Sigmoid colon (tissue), 7 donors: ENCODE measurements at places on chromosomes 3 and 15. TPM values are rescaled to one million over a fixed set of nuclear protein-coding genes. Genes with fewer than 3 reads are reported as not detected.

GOLGA6L10 gene
- polyA plus RNA-seq: 0.60 TPM

CNOT10 gene
- polyA plus RNA-seq: 18.6 TPM

PLA2G4F gene
- polyA plus RNA-seq: 28.8 TPM

MCF2L2 gene
- not detected for polyA plus RNA-seq

LTK gene
- polyA plus RNA-seq: 4.8 TPM

MKRN3 gene
- polyA plus RNA-seq: not detected

COL8A1 gene
- polyA plus RNA-seq: 0.60 TPM

RASL12 gene
- 1.8 TPM for polyA plus RNA-seq

C15orf62 gene
- polyA plus RNA-seq: not detected

TMEM42 gene
- polyA plus RNA-seq: 13.8 TPM

SLC51B gene
- 76.3 TPM for polyA plus RNA-seq

TAMM41 gene
- 14.1 TPM for polyA plus RNA-seq

GABRR3 gene
- polyA plus RNA-seq: not detected

ST8SIA2 gene
- polyA plus RNA-seq: not detected

SLC24A5 gene
- not detected for polyA plus RNA-seq

PDCD6IP gene
- polyA plus RNA-seq: 97.6 TPM

APEH gene
- polyA plus RNA-seq: 102 TPM

PRR20G gene
- polyA plus RNA-seq: not detected

MYL3 gene
- polyA plus RNA-seq: 11.8 TPM

GPR62 gene
- polyA plus RNA-seq: 0.03 TPM

KIF7 gene
- polyA plus RNA-seq: 0.60 TPM

KNG1 gene
- 1.2 TPM for polyA plus RNA-seq

RASGRF1 gene
- 0.46 TPM for polyA plus RNA-seq

PAQR9 gene
- not detected for polyA plus RNA-seq

MST1R gene
- 15.7 TPM for polyA plus RNA-seq

GASK1A gene
- 1.2 TPM for polyA plus RNA-seq

RTP3 gene
- polyA plus RNA-seq: not detected

AMT gene
- polyA plus RNA-seq: 11.5 TPM

CISH gene
- polyA plus RNA-seq: 8.1 TPM

PLCB2 gene
- polyA plus RNA-seq: 27.5 TPM

CATSPER2 gene
- polyA plus RNA-seq: not detected

CKMT1B gene
- 66.1 TPM for polyA plus RNA-seq

UNC13C gene
- polyA plus RNA-seq: 0.07 TPM

C3orf18 gene
- polyA plus RNA-seq: 2.3 TPM

PPP1R14D gene
- 395 TPM for polyA plus RNA-seq

GOLGA8J gene
- polyA plus RNA-seq: not detected

TMCO5A gene
- not detected for polyA plus RNA-seq
